ENCODE measurements at places on chromosomes 11 and 22.

DNA sequence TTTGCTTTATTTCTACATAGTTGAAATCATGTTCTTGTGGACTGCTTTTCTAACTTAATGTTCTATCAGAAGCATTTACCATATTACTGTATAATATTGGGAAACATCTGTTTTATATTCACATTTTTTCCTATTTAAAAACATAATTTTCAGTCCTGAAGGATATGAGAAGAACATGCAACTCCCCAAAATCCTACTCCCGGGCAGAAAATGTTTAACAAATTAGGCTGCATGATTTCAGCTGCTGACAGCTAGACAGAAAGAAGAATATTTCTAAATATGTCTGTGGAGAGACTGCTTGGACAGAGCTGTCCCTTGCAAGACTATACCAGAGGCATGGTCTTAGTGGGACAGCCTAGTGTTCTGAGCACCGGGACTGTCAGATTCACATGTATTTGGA, 15.7 kb upstream of the AMPD3 start:
- DNase-seq, result no peak

GRCh38 chr11:117419482-117420142, 92.0 kb downstream of the CEP164 start:
- DNase-seq, result no peak

- DNase-seq, result no peak
Observed at GRCh38 chr11:114929351-114930000, 251.1 kb downstream of the NXPE2 start.

- no peak for DNase-seq
Observed at GRCh38 chr22:47199261-47199978, 437.0 kb downstream of the TBC1D22A start.

DNA sequence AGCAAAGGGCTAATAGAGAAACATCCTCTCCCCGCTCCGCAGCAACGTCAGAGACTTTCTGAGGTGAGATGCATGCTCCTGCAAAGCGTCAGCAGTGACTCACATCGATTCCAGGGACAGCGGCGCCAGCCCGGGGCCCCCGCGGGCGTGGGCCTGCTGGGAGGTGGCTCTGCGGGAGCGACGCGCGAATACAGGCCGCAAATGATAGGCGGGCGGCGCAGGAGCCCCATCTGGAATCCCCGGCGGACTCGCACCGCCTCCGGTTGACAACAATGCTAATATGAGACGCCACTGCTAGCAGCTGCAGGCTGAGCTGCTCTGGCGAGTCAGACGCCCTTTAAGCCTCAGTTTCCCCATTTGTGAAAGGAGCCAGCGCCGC, 557 bp downstream of the RANGAP1 start:
- peak; percentile 93 for DNase-seq

DNA sequence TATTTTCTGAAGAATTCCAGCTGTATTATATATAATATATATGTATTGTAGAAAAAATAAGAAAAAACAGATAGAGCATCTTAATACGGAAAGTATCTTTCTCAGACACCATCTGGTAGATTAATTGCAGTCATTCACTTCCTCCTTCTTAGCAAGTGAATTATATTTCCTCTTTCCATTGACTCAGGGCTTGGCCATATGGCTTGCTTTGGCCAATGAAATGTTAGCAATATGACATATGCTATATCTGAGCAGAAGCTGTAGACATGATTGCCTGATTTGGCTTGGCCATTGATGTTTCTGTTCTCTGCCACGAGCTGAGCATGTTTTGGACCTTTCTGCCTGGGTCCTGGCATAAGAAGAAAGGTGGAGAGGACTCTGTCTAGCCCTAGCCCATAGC, 34.4 kb upstream of the ZBED5 start:
- no peak for DNase-seq

GRCh38 chr11:124886978-124887666, 10.5 kb downstream of the ROBO4 start:
- DNase-seq, result no peak
